Activated CD4-positive, alpha-beta T cell treated with anti-CD3 and anti-CD28 coated beads, Interleukin-2, amount 50 U/mL, for 4 hours (primary cell): ENCODE measurements at places on chromosomes 2 and 18.

DNA sequence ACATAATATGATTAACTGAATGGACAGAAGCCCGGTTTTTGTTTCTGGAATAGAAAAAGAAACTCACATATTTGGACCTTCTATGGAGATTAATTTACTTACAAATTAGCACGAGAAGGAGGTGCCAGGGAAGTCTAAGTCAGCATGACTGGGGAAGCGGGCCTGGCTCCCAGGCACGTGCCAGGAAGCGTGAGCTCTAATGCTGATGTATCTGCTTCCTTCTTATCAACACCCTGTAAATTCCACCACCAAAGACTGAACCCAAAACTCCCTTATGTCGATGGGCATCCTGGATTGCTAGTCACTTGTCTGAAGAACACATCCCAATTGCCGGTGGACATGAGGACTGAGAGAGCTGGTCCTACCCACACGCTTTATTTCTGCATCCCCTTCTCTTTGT is 134.5 kb downstream of the GALNT14 start:
- no peak for DNase-seq

- peak; percentile 15 for DNase-seq
These were observed 78.0 kb upstream of the WIPF1 start for GRCh38 chr2:174675615-174676014.

DNA sequence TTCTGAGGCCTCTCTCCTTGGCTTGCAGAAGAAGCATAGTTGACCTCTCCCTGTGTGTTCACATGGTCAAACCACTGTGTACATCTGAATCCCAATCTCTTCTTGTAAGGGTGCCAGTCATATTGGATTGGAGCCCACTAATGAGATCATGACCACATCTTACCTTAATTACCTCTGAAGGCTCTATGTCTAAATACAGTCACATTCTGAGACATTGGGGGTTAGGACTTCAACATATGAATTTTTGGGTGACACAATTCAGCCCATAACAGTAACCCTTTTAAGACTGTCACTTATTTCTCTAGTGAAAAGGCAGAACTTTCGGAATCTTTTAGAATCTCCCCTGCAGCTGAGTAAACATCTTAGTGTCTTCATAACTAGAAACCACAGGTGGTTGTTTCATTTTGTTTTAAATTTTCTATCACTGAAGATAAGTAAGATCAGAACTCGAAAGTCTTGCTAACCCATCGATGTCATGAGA is 33.3 kb downstream of the BMP10 start:
- DNase-seq = no peak

DNA sequence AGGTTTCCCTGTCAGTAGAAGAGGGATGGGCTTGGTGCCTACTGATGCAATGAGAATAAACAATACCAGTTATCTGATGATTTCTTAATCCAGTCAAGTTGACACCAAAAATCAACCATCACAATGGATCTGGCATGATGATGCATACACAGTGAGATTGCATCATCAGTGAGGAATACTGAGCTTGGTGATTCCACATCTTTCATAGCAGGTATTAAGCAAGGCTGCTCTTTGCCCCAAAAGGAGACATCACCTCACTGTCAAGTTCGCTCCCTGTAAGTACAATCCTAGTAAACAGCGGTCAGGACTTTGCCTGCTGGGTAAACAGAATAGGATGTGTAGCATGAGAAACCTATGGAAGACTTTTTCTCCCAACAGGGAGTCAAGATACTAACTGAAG is 282.7 kb upstream of the CDH2 start:
- no peak for DNase-seq

DNA sequence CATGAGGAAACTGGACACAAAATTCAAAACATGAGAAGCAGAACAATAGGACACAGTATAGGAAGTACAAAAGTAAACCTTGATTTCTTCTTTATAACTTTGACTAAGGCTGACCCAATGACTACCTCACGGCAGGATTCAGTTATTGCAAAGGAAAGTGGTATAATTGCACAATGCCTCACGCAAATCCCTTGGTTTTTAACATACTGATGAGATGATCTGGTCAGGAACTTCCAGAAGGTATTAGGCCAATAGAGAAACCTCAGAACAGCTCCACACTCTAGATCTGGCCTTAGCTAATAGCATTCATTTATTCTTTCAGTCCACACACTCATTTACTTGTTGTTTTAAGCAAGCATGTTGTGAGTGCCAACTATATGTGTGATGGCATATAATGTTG is 1526.9 kb upstream of the ACVR2A start:
- DNase-seq = no peak

DNA sequence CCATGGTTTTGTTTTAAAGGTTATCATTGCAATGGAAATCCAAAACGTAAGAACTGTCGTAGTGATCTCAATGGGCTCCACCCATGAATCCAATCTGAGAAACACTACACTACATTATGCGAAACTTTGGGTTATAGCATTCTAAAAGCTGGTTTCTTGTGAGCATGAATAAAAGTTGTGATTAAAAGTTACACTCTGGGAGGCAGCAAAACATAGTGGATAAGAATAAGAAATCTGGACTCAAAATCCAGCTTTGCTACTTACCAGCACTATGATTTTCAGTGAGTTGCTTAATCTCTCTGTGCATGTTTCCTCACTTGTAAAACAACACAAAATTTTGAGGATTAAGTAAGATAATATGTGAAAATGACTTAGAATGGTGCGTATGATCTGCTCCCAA is 25.7 kb upstream of the THOC1 start:
- no peak for DNase-seq

DNA sequence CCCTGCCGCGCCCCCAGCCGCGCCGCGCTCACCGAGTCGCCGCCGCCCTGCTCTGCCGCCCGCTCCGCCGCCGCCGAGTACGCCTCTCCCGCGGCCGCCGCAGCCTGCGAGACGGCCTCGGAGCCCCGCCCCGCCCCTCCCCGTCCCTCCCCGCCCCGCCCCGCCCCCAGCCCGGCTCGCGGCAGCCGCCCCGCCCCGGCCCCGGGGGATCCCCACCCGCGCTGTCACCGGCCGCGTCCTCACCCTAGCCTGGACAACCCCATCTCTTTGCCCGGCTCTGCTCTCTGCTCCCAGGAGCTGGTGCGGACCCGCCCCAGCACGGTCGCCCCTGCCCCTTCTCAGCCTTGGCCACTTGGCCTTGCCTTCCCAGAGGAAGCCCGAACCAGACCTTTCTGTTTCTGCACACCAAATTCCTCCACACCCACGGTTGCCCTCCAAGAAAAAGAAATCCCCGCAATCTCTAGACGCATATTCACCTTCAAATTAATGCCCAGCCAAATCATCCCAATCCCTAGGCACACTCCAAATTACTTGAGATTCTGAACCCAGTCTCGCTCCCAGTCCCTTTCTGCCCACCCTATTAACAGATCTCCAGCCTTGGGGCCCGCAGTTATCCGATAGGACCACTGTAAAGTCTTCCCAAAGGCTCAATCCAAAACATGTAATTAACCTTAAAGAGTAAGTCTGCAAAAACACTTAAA is at the start of gene CYRIA:
Gene CYRIA (minus strand): TSS at position 87 of the 701 bp plus-strand sequence. CDS start 77,715 bp downstream, outside the sequence.
- DNase-seq = peak; percentile 3

DNA sequence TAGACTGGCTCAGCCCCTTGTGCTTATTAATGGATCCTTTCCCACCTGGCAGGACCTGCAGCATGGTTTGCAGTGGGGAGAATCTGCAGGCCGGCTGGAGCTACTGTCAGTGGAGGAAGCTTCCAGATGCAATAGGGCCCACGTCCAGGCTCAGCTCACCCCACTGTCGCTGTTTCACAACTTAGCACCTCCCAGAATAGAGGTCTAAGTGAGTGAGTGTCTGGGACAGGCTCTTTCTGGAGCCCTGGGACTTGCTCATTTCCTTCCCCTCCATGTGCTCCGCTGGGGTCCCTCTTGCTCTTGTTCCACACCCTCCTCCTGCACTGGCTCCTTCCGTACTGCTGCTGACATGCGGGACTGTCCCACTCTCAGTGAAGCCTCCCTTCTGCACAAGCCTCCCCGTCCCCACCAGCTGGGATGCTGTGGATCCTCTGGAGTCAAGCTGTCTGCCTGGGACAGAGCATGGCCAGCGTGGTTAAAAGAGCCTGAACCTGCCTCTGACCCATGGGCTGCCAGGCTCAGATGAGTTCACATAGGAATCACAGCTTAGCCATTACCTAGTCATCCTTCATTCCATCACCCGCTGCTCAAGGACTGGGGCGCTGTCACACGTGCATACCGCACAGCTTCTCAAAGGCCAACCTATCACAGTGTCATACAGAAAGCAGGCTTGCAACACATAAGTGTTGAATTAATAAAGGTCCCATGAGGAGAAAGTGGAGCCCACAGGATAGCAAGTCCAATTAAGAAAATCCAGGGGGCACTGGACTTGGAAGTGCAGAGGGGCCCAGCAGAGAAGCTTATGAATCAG is 135.9 kb downstream of the ACKR3 start:
- no peak for DNase-seq

- no peak for DNase-seq
These were observed 242.7 kb downstream of the LRRTM1 start for GRCh38 chr2:80061881-80062280.

DNA sequence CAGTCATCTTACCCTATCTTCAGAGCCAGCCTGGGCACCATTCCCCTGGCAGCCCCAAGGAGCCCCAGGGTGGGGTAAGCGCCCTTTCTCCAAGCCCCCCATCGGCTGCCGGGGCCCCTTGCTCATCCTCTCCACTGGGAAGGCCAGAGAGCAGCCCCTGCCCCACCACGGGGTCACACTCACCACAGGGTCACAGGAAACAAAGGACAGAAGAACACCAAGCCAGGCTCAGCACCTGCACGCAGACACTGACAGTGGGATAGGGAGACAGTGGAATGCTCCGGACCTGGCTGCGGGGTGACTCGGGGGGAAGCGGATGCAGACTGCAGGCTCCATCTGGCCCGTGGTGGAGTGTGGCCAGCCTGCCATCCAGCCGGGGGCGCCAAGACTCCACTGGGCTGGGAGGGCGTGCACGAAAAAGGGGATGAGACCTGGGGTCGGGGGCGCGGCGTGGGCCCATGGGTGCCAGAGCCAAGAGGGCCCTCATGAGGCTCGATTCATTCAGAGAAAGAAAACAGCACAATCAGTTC is 21.1 kb downstream of the HDAC4 start:
- DNase-seq = no peak

GRCh38 chr2:80338794-80339193 is 34.2 kb upstream of the LRRTM1 start:
- no peak for DNase-seq

DNA sequence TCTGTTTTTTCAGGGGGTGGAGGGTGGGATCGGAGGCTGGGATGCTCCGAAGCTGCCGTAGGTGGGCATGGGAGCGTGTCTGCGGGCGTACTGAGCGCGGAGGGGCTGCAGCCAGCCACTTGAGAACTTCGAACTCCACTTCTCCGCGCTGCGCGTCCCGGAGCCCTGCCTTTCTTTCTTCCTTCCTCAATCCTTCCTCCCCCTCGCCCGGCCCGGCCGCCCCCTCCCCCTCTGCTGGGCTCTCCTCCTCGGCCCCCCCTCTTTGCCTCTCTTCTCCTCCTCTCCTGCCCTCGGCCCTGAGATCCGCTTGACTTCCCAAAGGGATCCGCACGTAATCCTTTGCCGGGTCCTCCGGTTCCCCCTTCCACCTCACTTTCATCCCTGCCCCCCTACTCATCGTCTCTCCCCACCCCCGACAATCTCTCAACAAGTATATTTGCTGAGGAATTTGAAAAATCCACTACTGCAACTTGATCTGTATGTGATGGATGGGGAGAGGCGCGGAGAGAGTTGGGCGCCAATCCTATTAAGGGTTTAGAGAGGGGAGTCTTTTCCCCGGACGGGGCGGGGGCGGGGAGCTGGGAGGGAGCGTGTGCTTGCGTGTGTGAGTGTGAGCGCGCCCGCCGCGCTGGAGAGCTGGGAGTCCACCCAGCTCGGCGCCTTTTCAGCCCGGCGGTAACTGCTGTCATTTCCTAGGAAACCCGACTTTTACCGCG is 1.1 kb downstream of the GLI2 start:
- no peak for DNase-seq

- no peak for DNase-seq
These were observed 18.8 kb upstream of the BOK start for GRCh38 chr2:241539616-241540374.

GRCh38 chr2:203811491-203812221 is 55.9 kb upstream of the CTLA4 start:
- peak; percentile 73 for DNase-seq

DNA sequence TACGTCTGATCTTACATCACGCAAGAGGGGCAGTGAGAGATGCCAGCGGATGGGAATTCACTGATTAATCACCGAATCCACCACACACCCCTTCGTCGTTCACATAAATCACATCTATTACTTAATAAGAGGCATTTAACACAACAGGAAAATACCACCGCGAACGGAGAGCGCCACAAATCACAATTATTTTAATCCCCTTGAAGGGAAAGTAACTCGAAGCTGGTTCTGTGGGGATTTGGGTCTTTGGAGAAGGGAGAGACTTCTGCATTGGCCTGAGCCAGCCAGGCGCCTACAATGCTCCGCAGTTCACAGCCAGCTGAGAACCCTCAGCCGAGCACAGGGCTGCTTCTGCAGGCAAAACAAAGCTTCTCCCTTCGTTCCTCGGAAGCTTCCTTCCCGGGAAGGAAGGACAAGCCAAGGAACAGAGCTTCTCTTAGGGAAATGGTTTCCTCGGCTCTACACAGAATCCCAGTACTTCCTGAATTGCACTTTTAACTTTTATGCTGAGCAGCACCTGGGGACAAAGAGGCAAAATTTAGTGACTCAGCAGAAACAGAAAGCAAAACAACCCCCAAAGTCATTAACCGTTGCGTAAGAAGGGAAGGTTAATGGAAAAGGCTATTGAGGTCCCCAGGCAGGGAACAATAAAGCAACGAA is at the start of gene LRP1B:
Gene LRP1B (minus strand): TSS at position 7 of the 660 bp plus-strand sequence. CDS start 287 bp downstream, outside the sequence.
- DNase-seq = no peak

- DNase-seq = no peak
These were observed 91.1 kb downstream of the ZNF532 start for GRCh38 chr18:58955738-58956137.

GRCh38 chr2:216634370-216635148 is 1.3 kb downstream of the IGFBP2 start:
- DNase-seq = no peak

GRCh38 chr2:50315336-50315735 is 716.6 kb downstream of the NRXN1 start:
- DNase-seq = no peak

- no peak for DNase-seq
These were observed 226.5 kb upstream of the SPRED2 start for GRCh38 chr2:65658881-65659280.

DNA sequence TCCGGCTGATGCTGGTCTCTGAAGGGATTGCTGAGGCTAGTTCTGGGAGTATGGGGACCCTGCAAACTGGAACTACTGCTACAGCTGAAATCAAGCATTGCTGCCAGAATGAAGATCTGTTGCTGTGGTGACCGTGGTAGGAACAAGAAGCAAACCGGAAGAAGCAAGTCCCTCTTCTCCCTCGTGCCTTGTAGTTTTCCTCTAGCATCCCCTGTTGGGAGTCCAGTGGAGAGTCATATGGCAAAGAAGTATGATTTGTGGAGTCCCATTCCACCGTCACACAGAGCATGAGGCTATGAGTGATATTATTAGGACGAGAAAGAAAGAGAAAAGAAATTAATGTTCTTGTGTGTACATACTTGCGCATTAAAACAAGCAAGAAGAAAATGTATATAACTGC is 138.8 kb upstream of the SP5 start:
- DNase-seq = no peak
